ENCODE measurements at places on chromosomes 4 and X.

DNA sequence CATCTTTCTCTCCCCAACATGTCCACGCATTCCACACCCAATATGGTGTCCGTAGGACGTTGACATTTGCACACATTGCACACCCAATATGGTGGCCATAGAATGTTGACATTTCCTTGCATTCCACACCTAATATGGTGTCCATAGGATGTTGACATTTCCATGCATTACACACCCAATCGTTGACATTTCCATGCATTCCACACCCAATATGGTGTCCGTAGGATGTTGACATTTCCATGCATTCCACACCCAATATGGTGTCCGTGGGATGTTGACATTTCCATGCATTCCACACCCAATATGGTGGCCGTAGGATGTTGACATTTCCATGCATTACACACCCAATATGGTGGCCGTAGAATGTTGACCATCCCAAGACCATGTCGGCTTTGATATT lies 88.4 kb upstream of the SHOX start:
- no peak for DNase-seq

- DNase-seq, result peak; percentile 10
Observed at GRCh38 chr4:110344165-110344564, 131.8 kb upstream of the ENPEP start.

DNA sequence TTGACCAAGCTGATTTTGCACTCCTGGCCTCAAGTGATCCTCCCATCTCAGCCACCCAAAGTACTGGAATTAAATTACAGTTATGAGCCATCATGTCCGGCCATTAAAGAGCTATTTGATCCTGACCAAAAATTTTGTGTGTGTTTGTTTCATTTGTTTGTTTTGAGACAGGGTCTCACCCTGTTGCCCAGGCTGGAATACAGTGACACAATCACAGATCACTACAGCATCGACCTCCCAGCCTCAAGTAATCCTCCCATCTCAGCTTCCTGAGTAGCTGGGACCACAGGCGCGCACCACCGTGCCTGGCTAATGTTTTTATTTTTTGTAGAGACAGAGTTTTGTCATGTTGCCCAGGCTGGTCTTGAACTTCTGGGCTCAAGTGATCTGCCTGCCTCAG lies 82.9 kb upstream of the RBPJ start:
- DNase-seq, result no peak

DNA sequence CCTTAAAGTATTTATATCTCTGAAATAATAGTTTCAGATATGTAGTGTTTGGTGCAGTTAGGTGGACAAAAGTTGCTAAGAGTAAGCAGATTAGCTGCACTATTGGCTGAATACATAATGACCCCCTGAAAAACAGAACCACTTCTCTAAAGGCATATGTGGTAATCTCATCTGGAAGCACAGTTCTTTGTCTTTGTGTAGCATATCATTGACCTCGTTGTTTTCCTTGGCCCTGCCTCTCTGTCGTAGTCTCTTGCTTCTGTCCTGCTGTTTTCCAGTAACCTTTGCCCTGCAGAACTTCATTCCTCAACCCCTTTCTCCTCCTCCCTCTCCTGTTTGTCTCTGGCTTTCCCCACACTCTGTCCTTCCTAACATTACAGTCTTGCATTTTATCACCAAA lies 41.4 kb downstream of the JADE3 start:
- no peak for DNase-seq

GRCh38 chr4:115865736-115866135 lies 752.3 kb upstream of the NDST4 start:
- DNase-seq, result no peak

- DNase-seq, result no peak
Observed at GRCh38 chr4:123503698-123504363, 107.2 kb downstream of the SPRY1 start.

DNA sequence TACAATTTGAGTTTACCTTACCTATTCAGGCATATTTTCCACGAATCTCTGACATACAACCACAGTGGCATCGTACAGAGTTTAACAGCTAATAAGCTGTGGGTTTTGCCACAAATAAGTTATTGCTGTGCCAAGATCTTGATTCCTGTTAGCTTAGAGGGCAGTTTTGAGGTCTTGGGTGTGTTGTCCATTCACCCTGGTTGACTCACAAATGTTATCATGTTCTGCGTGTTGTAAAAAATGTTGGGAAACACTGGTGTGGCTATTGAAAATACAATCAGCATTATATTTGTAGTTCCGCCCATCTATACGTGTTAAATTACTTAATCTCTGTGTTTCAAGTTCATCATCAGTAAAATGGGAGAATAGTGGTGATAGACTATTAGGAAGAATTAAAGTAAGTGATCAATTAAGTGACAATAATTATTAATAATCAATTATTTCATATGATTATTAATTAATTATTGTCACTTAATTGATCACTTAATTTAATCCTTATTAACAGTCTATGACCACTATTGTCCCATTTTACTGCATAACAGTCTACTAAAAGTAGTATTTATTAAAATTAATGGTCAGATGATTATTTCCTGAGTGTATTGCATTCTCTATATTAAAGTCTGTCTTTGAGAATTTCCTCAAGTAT lies 96.3 kb downstream of the TMA16 start:
- DNase-seq, result no peak

- no peak for DNase-seq
Observed at GRCh38 chr4:107647591-107647990, 72.4 kb downstream of the PAPSS1 start.

Data from GM23248 (cell line).